ENCODE measurements at places on chromosomes 5 and 9.

- DNase-seq: no peak
Observed at GRCh38 chr9:113701774-113702755, 174.0 kb upstream of the ZNF618 start.

DNA sequence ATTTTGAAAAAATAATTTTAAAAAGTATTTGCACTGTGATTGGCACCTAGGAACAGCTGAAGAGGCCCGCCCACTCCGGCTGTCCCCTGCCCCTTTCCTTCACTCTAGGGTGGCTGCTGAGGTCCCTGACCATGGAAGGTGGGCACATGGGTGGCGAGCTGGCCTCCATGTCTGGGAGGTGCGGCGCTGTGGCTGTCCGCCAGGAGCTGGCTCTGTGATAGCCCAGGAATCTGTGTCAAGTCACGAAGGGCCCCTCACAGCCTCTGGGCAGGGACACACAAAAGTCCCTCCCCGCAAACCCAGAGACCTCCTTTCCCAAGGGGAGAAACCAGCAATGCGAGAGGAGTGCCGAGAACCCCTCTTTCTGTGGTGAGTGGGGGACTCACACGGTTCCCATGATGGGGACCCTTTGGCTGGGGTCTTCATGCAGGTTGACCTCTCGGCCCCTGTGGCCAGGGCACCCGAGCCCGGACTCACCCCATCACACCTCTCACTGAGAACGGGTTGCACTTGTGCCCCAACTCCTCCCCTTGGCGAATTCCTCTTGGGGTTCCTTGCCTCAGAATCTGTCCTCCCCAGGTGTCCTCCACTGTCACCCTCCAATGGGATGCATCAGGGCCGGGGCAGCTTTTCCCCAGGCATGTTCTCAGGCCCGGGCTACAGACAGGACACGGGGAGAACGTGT lies 168.0 kb downstream of the GAPVD1 start:
- no peak for DNase-seq

DNA sequence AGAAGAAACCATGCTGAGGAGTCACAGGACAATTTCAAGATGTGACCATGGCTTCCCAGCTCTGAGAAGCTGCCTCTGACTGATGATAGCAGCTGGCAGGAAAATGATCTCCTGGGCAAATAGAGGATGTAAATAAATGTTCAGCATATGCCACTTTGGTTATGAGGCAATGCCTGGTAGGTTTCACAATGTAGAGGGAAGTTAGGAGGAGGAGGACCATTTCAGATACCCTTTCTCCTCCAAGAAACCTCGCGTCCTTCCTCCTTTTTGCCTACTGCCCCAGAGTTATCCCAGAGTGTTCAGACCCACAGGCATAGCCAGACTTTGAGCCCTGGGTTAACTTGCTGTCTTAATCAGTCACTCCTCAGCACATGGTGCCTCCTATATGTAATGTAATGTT lies 541.6 kb upstream of the DAP start:
- DNase-seq: no peak

GRCh38 chr9:114038724-114039313 lies 39.3 kb downstream of the AMBP start:
- no peak for DNase-seq

DNA sequence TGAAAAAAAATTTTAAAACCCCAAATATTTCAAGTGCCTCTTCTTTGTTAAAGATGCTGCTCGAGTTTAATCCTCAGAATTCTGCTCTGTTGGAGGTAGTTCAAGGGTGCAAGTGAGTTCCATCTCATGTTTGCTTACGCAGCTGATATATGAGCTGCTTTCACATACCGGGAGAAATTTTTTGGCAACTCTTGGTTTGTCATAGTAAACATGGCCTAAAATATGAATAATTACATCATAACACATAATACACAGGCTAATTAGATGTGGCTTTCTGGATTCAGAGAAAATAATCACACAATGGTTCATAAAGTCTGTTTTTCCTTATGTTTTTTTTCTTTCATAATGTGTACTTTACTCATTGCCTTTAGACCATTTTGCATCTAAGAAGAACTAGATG lies 1134.1 kb downstream of the PTPRD start:
- DNase-seq: no peak

- DNase-seq: no peak
Observed at GRCh38 chr9:108265065-108265464, 590.7 kb downstream of the ACTL7B start.
